NCI-H1417 treated with DMSO at 0.1 percent for 48 hours (cell line): ENCODE measurements at places on chromosomes 1 and 21.

GRCh38 chr1:214074477-214074876, 86.7 kb downstream of the PROX1 start:
- DNase-seq: no peak

DNA sequence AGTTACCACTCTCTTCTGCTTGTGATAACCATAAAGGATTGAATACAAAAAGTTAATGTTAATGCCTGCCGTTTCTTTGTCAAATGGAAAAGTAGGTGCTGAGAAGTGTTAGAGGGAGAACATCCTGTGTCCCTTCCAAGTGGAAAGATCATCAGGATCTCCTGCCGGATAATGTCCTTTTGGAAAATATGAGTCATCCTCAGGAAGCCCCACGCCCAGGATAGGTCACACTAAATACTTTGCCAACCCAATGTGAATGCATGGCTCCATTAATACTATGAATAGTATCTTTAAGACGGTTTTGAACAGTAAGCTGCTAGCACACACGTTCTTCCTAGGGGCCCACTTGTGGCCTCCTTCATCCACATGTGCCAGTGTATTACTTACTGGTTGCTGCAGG, 279.5 kb downstream of the ZNF326 start:
- DNase-seq: no peak

GRCh38 chr1:154716011-154716410, 108.0 kb upstream of the ADAR start:
- no peak for DNase-seq

DNA sequence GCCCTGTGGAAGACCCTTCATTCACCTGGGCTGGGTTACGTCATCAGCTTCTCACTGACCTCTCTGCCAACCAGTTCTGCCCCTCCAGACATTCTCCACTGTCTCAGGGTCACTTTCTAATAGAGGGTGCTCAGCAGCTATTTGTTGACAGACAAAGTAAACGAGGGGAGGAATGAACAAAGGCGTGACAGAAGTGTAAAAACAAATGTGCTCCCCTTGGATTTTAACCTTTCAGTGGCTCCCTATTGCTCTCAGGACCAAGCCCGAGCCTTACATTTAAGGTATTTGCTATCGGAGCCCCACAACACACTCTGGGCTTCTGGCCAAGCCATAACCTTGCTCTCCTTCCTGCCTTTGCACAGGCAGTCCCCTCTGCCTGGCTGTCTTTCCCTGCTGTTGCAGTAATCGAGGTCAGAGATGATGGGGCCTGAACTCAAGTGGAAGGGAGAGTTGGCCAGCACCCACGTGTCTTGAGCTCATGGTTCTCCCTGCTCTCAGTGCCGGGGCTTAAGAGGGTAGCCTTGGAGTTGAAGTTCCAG, 9.3 kb upstream of the MARCKSL1 start:
- no peak for DNase-seq

GRCh38 chr21:34693192-34693810, 24.5 kb downstream of the CLIC6 start:
- no peak for DNase-seq

DNA sequence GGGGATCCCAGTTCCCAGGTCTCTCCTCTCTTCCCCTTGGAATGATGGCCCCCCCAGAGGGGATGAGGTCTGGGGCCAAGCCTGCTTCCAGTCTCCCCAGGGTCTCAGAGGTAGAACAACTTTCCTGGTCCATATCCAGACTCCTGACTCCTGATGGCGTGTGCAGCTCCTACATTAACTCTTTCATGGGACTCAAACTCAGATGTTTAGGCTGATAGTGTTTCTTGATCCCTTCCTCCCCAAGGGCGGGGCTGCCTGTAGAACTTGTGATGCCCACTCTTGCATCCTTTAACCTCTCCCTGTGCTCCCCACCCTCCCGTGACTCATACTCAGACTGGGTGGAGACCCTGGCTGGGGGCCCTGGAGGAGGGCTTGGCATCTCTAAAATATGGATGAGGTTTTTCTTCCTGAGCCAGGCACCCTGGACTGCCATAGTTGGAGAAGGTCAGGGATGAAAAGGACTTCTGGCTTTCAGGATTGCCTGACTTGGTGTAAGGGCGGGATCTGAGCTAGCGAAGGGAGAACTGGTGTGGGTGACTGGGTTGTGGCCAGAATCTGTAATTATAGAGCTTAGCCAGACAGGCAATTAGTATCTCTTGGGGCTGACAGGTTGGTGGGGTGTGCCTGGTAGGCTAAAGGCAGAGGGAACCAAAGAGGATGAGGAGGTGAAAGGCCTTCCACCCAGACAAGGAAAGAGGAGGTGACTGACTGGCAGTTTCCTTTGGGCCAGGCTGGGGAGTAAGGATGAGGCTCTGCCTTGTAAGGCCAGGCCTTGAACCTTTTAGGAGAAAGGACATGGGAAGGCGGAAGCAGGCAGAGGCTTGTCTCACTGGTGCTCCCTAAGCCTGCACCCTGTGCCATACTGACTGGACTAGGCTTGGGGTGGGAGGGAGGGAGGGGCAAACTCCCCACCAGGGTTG, 1.5 kb downstream of the ATP8B2 start:
- DNase-seq: no peak

- no peak for DNase-seq
Measured at GRCh38 chr1:216596281-216596862, 126.9 kb downstream of the ESRRG start.

- no peak for DNase-seq
Measured at GRCh38 chr1:8318436-8318835, 522 bp downstream of the SLC45A1 start.

- no peak for DNase-seq
Measured at GRCh38 chr21:15676935-15677334, 52.8 kb upstream of the USP25 start.

DNA sequence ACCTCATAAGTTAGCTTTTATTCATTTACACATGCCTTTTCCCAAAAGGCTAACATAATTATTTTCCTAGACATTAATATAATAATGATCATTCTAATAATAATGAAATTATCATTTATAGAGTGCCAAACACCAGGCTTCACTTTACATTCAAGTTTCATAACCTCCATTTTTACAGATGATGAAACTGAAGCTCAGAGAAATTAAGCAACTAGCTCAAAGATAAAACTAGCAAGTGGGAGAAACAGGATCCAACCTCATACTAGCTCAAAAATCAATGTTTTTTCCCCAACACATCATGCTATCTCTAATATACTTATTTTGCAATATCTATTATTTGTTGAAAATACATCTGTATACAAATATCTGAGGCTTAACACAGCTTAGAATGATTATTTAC, 14.0 kb downstream of the LPGAT1 start:
- DNase-seq: no peak

DNA sequence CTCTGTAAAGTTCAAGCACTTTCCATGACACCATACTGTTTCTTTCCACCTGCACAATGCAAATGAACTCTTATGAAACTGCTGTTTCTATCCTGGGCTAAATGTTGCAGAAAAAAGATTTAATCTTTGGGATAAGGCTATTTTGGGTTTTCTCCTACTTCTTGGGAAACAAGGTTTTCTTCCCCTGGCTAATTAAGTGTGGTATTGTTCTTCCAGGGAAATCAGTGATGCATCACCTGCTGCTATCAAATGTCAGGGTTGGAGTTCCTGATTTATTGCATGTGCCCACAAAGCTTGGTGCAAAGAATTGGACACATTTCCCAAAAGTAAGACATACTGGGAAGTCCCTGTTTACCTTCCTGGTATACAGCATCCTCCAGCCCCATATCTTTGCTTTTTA, 6.0 kb upstream of the RGS4 start:
- DNase-seq: no peak

GRCh38 chr1:96730574-96731298, 9.2 kb downstream of the PTBP2 start:
- no peak for DNase-seq
